ENCODE measurements at places on chromosomes 7 and 10.
A peak's percentile ranks its signal among the peaks of the same experiment; 100 is the strongest.

- DNase-seq, result peak; percentile 56
Measured at GRCh38 chr10:31927565-31927883, 1.1 kb downstream of the ARHGAP12 start.

- no peak for DNase-seq
Measured at GRCh38 chr10:102579328-102579727, 65.0 kb upstream of the TRIM8 start.

- DNase-seq, result no peak
Measured at GRCh38 chr7:1437155-1437880, 22.0 kb downstream of the MICALL2 start.

GRCh38 chr10:119368991-119369869 is 161.9 kb downstream of the GRK5 start:
- no peak for DNase-seq

- no peak for DNase-seq
Measured at GRCh38 chr7:2710286-2710655, 22.3 kb downstream of the AMZ1 start.

DNA sequence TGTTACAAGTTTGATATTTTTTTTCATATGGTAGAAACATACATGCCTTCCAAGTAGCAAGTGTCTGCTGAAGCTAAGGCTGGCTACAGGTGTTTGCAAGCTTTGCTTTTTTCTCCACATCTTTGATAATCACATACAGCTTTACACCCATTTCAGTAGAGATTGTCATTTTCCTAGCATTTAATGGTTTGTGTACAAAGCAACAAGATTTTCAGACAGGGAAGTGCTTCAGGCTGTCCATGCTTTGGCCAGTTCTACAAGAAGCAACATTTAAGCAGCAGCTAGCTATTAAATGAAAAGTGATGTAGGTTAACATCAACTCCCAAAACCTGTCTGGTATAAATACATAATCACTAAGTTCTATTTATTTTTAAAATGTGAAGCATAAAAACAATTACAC is 2.3 kb downstream of the HDAC9 start:
- DNase-seq, result no peak
